HuH-7 (cell line): ENCODE measurements at places on chromosomes 1 and 21.

DNA sequence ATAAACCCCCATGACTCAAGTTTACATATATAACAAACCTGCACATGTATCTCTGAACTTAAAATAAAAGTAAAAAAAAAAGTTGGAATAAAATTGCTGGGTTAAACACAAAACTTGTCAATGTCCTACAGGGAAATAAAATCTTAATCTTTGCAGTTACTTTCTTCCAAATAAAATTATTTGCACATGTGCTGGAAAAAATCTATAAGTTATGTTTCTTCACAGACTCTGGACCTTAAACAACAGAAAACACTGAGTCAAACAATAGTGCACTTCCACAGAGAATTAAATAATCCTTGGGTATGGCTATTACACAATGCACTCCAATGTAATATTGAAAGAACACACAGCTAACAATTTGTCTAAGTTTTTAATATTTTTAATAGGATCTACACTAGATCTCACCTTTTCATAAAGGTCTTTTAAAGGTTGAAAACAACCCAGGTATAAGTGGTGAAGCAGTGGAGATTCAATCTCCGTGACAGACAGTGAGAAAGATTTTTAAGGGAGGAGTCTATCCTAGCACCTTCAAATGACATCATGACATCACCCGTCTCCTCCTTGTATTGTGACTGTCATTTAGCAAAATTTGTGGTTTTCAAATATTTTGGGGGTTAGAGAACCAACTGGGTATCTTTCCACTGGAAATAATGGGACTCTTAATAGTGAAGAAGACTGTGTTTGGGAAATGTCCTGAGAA lies 25.2 kb upstream of the FGGY start:
- DNase-seq, result no peak

- no peak for DNase-seq
Measured at GRCh38 chr1:22778862-22779520, 68.4 kb downstream of the EPHB2 start.

- no peak for DNase-seq
Measured at GRCh38 chr21:39881661-39882060, 14.4 kb downstream of the PCP4 start.

DNA sequence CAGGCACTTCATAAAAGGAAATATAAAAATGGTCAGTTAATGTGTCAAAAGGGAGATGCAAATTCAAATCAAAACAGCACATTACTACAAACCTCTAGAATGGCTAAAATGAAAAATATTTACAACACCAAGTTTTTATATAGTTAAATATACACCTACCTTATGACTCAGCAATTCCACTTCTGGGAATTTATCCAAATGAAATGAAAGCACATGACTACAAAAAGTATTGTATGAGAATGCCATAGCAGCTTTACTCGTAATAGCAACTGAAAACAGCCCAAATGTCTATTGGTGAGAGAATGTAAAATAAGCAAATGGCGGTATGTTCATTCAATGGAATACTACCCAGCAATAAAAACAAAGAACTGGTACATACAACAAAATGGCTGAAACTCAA lies 175.8 kb upstream of the SPAG17 start:
- no peak for DNase-seq

GRCh38 chr1:177274687-177275211 lies 104.0 kb downstream of the BRINP2 start:
- DNase-seq, result no peak

DNA sequence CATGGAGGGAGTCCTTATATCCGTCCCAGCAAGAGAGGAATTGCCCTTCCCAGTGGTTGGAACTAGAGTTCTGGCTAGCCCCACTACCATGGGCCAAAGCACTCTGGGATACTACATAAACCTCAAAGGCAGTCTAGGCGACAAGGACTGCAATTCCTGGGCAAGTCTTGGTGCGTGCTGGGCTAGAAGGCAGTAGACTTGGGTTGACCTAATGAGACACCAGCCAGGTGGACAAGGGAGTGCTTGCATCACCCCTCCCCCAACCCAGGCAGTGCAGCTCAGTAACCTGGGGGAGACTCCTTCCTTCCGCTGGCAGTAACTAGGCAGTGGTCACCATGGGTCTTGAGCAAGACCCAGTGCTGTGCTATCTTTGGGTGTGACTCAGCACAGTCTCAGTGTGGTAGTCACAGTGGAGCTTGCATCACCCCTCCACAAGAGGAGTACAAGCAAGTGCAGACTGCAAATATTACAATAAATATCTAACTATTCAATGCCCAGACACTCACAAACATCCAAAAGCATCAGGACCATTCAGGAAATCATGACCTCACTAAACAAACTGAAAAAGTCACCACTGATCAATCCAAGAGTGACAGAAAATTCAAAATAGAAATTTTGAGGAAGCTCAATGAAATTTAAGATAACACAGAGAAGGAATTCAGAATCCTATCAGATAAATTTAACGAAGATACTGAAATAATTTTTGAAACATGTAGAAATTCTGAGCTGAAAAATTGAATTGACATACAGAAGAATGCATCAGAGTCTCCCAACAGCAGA lies 84.7 kb upstream of the LYPLAL1 start:
- DNase-seq, result peak; percentile 65

- DNase-seq, result no peak
Measured at GRCh38 chr1:207316622-207317391, 4.7 kb upstream of the CD55 start.

DNA sequence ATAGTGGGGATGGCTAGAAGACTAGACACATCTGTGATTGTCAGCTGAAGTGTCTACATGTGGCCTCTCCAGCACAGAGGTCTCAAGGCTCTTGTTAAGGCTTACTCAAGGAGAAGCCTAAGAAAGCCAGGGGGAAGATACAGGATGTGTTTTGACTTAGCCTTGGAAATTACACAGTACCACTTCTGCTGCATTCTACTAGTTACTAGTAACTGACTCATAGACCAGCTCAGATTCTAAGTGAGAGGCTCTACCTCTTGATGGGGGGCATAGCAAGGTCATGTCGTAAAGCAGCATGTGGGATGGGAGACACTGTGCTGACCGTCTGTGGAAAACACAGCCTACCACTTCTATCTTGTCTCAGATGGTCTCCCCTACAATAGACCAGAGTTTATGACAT lies 99.5 kb downstream of the UBE2U start:
- no peak for DNase-seq

GRCh38 chr1:192869308-192869940 lies 60.6 kb downstream of the RGS2 start:
- no peak for DNase-seq

DNA sequence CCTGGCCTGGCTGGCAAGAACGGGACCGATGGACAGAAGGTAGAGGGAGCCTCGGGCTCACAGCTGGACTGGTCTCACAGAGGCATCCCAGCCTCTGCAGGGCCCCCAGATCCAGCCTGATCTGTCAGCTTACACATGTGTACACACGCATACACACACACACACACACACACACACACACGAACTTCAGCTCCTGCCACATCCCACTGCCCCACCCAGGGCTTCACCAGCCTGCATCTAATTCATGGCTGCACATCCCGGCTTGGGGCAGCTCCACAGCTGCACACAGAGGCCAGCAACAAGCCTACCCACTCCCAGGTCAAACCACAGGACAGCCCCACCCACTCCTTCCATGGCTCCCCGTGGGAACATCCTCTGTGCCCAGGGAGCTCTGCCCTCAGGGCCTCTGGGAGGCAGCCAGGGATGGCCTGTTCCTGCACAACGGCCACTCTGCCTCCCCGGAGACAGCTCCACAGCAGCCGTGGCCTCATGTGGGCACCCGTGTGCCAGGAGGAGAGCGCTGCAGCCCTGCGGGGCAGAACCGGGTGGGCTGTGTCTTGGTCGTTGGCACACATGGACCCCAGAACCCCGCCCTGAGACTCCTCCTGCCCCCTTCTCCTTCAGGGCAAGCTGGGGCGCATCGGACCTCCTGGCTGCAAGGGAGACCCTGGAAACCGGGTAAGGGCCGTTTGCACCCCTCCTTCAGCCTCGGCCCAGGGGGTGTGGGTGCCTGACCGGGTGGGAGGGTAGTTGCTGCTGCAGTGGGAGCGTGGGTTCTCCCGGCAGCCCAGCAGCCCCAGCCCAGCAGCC lies 19.1 kb downstream of the COL6A2 start:
- DNase-seq, result no peak

GRCh38 chr1:180117764-180118116 lies 36.9 kb upstream of the QSOX1 start:
- no peak for DNase-seq

GRCh38 chr1:36968730-36969129 lies 65.6 kb downstream of the GRIK3 start:
- no peak for DNase-seq

DNA sequence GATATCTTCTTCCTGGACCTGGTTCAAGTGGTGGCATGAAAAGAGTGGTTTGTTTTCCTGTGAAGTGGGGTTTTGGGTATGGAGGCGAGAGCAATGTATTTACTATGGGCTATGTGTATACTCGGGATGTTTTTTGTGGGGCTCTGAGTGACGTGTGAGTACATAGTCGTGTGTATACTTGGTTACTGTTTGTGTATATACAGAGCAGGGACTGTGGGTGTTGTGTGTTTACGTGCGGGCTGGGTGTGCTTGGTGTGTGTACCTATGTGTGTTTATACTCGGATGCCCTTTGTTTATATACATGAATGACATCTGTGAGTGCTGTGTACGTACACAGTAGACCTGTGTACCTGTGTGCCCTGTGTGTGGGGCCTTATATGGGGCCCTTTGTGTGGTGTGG lies 50.0 kb downstream of the YARS1 start:
- no peak for DNase-seq

DNA sequence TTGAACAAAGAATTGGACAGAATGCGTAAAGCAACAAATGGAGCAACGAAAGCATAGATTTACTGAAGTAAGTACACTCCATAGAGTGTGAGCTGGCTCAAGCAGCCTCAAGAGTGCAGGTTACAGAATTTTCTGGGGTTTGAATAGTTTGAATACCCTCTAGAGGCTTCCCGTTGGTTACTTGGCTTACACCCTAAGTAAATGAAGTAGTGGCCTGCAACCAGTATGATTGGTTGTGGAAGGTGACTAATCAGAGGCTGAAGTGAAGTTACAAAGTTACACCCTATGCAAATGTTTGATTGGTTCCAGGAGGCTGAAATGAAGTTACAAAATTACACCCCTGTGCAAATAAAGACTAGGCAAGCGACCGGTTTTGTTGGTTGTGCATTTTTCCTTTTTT lies 10.9 kb downstream of the TCEANC2 start:
- DNase-seq, result no peak

DNA sequence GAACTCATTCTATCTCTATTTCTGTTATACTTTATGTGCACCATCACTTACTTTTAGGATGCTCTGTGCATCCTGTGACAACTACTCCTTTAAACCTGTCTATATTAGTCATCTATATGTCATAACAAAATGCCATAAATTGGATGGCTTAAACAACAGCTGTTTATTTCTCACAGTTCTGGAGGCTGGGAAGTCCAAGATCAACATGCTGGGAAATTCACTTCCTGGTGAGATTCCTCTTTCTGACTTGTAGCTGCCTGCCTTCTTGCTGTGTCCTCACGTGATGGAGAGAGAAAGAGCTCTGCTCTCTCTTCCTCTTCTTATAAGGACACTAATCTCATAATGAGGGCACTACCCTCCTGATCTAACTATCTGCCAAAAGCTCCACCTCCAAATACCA lies 62.3 kb upstream of the RCOR3 start:
- no peak for DNase-seq

DNA sequence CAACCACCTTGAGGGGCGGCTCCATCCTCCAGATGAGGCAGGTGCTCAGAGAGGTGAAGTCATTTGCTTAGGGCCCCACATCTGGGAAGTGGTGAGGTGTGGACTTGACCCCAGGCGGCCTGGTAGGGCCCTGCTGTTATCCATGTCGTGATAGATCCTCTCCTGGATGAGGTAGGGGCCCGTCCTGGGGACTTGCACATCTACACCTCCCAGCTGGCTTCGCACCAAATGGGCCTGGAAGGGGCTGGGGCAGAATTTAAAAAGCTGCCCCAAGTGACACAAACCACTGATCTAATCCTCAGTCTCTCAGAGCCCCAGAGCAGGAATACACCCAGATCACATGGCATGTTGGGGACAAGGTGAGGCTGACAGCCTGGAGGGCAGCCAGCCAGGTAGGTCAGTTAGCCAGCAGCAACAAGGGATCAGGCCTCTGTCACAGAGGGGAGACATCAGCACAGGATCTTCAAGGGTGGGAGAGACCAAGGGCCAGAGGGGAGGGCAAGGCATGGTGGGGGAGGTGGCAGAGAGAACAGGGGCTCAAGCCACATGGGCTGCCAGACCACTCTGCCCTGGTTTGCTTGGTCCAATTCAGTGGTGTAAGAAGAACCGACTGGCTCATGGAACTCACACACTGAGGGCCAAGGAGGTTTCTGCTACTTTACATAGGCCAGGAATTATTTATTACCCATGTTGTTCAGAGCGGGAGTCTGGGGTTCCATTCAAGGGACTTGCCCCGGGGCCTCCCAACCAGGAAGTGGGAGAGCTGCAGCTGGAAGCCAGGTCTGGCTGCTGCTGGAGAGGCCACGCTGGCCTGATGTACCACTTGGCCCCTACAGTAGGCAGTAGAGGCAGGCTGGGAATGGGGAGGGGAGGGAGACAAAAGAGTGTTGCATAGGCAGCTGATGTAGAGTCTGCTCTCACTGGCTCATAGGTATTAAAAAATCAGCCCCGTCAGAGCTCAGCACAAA lies 12.1 kb downstream of the LRP8 start:
- no peak for DNase-seq

- DNase-seq, result no peak
Measured at GRCh38 chr1:117826540-117827078, 102.8 kb downstream of the GDAP2 start.

DNA sequence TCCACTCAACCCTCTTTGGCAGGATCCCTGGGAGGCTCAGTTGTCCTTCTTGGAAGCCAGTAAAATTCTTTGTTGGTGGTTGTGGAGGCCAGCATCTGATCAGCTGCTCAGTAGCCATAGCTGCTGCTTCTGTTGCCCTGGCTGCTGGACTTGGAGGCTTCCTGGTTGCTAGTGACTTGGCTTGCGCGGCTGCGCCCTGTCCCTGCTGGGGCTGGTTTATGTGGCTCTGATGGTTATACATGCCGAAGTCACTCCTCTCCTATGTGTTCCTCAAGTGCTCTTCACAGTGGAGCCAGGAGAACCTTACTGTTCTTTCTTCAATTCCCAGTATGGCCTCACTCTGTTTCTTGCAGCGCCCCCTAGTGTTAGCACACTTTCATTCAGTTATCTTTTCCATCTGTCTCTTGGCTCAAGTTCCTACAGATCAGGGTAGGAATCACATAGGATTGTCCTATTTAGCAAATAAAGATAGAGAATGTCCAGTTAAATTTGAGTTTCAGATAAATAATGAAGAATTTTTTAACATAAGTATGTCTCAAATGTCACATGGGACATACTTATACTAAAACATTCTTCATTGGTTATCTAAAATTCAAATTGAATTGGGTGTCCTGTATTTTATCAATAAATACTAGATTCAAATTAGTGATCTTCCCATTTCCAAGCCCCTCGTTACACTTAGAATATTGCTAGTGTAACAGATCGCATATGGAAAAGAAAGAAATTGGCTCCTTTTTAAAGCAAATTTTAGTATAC lies 176.5 kb downstream of the TGFB2 start:
- peak; percentile 42 for DNase-seq

- DNase-seq, result no peak
Measured at GRCh38 chr1:84117868-84118267, 26.2 kb upstream of the PRKACB start.
